Naive thymus-derived CD4-positive, alpha-beta T cell (primary cell): ENCODE measurements at places on chromosomes 4 and X. TPM values are rescaled to one million over a fixed set of nuclear protein-coding genes. Genes with fewer than 3 reads are reported as not detected.

The SYN1 gene
- 1.1 TPM for total RNA-seq

The DEFB131A gene
- not detected for total RNA-seq

The POU3F4 gene
- total RNA-seq = not detected

The FHIP1A gene
- 1.4 TPM for total RNA-seq

The SPANXA1 gene
- total RNA-seq = not detected

The SLC10A6 gene
- not detected in 2 replicates for total RNA-seq

The PLAC8 gene
- total RNA-seq = 247 TPM

The C4orf54 gene
- not detected for total RNA-seq

DNA sequence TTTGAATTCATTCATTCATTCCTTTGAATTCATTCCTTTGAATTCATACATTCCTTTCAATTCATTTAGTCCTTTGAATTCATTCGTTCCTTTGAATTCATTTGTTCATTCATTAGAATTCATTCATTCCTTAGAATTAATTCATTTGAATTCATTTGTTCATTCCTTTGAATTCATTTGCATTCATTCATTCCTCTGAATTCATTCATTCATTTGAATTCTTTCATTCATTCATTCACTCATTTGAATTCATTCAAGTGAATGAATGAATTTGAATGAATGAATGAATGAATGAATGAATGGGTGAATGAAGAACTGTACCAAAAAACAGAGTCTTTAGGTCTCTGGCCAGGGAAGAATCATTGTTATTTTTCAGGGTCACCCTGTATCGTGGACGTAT lies 216.6 kb downstream of the DHRSX start:
- no peak overlapping the region for H3K4me3 ChIP-seq
- H3K36me3 ChIP-seq = no peaks in the 10 kb centered on the region
- H3K27ac ChIP-seq = no peak overlapping the region
- no peaks in the 10 kb centered on the region for H3K27me3 ChIP-seq
- DNase-seq = no peak

GRCh38 chr4:45795135-45795534 lies 328.7 kb downstream of the GABRG1 start:
- no peak overlapping the region for H3K27ac ChIP-seq
- H3K4me1 ChIP-seq = no peaks in the 10 kb centered on the region
- no peak for DNase-seq

DNA sequence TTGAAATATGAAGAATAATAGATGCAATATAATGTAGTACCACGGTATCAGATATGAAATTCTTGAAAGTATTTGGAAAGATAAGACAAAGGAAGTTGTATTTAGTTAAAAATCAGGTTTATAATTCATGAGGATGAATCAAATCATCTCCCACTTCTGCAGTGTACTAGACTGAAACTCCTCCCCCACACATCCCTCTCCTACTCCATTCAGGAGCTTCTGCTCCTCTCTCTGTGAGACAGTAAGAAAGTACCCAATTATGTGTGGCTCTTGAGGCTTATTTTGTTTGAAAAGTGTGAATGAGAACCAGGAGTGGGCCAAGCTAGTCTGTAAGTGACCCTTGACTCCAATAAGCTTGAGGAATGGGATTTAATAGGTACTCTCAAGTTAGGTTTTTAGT lies 9.5 kb downstream of the SLAIN2 start:
- DNase-seq = no peak
- no peaks in the 10 kb centered on the region for H3K36me3 ChIP-seq
- H3K27me3 ChIP-seq = no peaks in the 10 kb centered on the region
- H3K27ac ChIP-seq = no peak overlapping the region
- no peak overlapping the region for H3K4me3 ChIP-seq

DNA sequence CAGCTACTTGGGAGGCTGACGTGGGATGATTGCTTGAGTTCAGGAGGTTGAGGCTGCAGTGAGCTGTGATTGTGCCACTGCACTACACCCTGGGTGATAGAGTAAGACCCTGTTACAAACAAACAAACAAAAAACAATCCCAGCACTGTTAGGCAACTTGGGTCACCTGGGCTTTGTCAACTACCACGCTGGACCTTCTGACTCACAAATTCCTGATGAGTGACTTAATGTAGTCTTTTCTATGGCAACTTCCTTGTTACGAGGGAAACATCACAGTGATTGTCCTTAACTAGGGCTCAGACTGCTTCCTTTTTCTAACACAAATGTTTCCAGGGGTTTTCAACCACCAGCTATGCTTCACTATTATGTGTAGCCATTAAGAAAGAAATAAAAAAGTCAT lies 128.8 kb upstream of the GPC4 start:
- no peak overlapping the region for H3K4me3 ChIP-seq
- no peaks in the 10 kb centered on the region for H3K27me3 ChIP-seq
- H3K4me1 ChIP-seq = no peaks in the 10 kb centered on the region

DNA sequence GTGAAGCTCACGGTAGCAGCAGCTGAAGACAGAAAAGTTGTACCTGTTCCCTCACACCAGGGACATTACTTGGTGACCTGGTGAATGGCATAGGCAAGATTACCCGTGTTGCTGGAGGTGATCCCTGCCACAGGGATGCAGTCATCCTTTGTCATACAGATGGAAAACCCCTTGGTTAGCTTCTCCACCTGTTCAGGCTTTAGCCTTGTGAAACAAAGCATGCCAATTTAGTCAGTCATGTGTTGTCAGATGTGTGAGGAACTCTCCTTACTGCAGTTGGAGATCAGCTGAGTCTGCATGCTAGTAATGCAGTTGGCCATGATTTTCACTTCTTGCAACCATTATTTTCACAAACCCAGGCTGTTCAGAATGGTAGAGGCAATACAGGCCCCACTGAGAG lies 41.0 kb downstream of the AMELX start:
- no peak overlapping the region for H3K27ac ChIP-seq
- H3K4me3 ChIP-seq = no peak overlapping the region
- DNase-seq = no peak

GRCh38 chrX:26848511-26848910 lies 614.6 kb downstream of the PPP4R3C start:
- no peak for DNase-seq
- H3K4me3 ChIP-seq = no peak overlapping the region
- no peak overlapping the region for H3K27ac ChIP-seq
- H3K36me3 ChIP-seq = no peaks in the 10 kb centered on the region

GRCh38 chr4:147351083-147351787 lies 129.7 kb upstream of the EDNRA start:
- no peaks in the 10 kb centered on the region for H3K4me1 ChIP-seq
- no peak for DNase-seq
- no peak overlapping the region for H3K27ac ChIP-seq
- no peaks in the 10 kb centered on the region for H3K27me3 ChIP-seq
- H3K36me3 ChIP-seq = no peaks in the 10 kb centered on the region

DNA sequence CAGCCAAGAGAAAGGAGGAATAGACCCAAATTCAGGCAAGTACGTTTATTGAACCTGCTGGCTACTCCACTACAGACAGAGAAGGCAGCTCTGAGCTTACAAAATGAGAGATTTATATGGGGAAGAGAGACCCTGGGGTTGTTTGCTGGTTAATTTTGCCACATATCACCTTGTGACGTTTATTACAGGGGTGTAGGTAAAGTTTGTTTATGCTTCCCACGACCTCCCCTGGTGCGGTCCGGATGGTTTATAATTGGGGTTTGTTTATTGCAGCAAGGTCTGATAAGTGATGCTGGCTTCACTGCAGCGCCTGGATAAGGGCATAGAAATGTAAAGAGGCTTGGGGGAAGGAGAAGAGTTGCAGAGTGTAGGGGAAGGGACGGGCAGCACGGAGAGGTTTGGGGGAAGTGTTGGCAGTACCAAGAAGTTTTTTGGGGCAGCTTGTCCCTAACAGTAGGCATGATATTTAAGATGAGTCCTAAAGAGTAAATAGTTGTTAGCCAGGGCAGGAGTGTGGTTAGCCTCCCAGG lies 12.6 kb downstream of the BEX1 start:
- no peak for DNase-seq
- no peaks in the 10 kb centered on the region for H3K4me1 ChIP-seq
- H3K27me3 ChIP-seq = no peaks in the 10 kb centered on the region
- H3K36me3 ChIP-seq = no peaks in the 10 kb centered on the region
- no peak overlapping the region for H3K4me3 ChIP-seq

- DNase-seq = no peak
- no peaks in the 10 kb centered on the region for H3K36me3 ChIP-seq
- H3K4me3 ChIP-seq = peak overlapping the region; percentile 79
- peaks cover 8% of the 10 kb centered on the region for H3K4me1 ChIP-seq
Measured at GRCh38 chr4:55346851-55347255, 811 bp downstream of the SRD5A3 start.

- no peaks in the 10 kb centered on the region for H3K27me3 ChIP-seq
- no peak overlapping the region for H3K27ac ChIP-seq
- no peak overlapping the region for H3K4me3 ChIP-seq
- H3K4me1 ChIP-seq = no peaks in the 10 kb centered on the region
- no peaks in the 10 kb centered on the region for H3K36me3 ChIP-seq
Measured at GRCh38 chr4:70306076-70306475, 28.7 kb upstream of the CABS1 start.

GRCh38 chr4:140163029-140163810 lies 9.2 kb upstream of the MAML3 start:
- H3K4me3 ChIP-seq = no peak overlapping the region
- no peaks in the 10 kb centered on the region for H3K4me1 ChIP-seq
- no peaks in the 10 kb centered on the region for H3K36me3 ChIP-seq
- no peak overlapping the region for H3K27ac ChIP-seq
- DNase-seq = no peak
